ENCODE measurements at places on chromosomes 7 and 10.

DNA sequence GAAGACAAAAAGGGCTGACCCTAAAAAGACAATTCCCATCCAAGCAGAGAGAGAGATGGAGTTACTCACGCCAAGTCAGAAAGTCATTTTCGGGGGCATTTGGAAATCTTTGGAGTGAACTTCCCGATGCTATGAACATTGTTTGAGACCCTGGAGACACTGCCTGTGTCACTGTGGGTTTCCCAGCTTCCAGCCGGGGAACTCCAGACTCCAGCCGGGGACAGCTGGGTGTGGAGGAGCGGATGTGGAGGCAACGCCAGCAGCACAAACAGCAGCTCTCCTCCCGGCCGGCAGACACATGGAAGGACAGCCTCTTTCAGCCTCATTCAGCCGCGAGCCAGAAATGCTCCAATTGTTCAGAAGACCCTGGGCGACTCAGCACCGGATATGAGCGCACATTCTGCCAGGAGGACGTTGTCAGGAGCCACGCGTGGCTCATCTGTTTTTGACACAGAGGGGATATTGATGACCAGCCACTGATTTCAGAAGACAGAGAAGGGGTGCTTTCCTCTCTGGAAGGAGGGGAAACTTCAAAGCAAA lies 97.6 kb downstream of the PRPF18 start:
- DNase-seq, result peak; percentile 56

- DNase-seq, result no peak
These were observed 14.5 kb downstream of the PDGFA start for GRCh38 chr7:505171-505570.

- DNase-seq, result peak; percentile 59
These were observed 59.7 kb downstream of the AUTS2 start for GRCh38 chr7:69657985-69658384.

DNA sequence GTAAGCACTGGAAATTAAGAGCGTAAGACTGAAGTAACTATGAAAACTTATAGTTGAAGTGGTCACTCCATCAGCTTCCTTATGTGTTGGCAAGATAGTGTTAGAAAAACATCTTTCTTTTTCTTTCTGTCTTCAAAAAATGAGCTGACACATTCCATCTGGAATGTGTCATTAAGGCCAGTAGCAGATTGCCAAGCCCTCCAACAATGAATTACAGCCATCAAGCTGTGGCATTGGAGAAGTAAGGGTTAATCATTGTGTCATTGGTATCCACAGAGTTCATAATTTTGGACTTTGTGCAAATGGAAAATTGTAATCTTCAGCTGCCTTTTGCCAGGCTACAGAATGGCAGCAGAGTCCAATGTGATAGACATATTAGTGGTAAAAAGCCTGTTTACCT lies 926.3 kb downstream of the NRG3 start:
- DNase-seq, result no peak

DNA sequence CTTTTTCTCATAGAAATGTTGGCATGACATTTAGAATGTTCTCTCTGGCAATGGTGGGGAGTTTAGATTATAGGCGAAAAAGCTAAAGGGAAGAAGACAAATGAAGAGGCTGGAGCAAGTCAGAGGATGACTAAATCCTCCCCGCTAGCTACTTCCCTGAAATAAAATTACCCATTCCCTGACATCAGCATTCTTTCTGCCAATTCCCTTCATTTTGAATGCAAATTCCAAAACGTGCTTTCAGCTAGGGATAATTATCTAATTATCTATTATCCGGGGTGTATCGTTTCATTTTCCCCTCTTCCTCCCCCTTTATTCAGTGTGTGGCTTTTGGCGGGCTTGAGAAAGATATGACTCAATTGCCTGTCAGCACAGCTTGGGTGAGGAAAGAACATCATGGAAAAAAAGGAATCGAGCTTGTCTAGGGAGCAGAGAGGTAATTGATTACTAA lies 672.3 kb downstream of the TNS3 start:
- DNase-seq, result peak; percentile 65

DNA sequence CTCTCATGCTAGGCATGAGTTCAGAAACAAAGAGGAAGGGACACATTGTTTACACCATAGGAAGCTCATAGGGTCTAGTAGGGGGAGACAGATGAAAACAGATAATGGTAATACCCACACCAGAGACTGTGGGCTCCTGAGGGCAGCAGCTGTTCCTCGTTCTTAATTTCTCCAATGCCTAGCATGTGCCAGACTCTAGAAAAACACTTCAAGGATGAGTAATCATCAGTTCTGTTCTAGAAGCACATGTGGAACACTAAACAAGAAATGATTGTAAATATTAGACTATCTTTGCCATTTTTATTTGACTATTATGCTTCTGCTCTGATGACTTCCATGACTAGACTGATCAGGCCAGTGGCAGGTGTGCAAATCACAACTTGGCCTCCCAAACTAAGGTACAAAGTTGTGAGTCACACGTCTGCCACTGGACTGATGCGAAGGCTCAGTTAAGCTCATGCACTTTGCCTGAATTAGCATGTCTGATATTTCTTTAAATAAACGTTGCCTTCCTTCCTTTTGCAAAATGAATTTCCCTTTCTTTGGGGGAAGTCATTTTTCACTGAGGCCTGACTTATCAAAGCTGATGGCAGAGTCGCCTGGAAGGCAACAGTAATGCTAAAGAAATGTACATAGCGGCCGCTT lies 89.2 kb upstream of the FGL2 start:
- DNase-seq, result no peak

DNA sequence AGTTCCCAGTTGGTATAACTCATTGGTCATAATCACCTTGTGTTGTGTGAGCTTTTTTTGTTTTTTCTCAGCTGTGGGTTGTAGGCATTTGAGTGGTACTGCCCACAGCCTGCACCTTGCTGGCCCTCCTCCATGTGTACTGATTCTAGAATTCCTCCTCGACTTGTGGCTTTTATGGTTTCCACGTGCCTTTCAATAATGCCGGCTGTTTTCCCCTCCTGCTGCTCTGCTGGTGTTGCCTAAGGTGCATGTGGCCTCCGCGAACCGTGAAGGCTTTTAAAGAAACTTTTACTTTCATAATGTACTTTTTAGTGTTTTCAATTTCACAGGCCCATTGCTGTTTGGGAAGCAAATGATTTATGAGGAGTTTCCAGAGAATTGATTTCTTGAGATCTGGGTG lies 518.0 kb downstream of the REEP3 start:
- peak; percentile 17 for DNase-seq
